ENCODE measurements at places on chromosomes 6 and 20. TPM values are rescaled to one million over a fixed set of nuclear protein-coding genes. Genes with fewer than 3 reads are reported as not detected.

GRCh38 chr6:81950877-81951276, 198.4 kb upstream of the TENT5A start:
- no peak for DNase-seq
- no peaks in the 10 kb centered on the region for H3K27me3 ChIP-seq
- no peaks in the 10 kb centered on the region for H3K36me3 ChIP-seq
- H3K27ac ChIP-seq: no peak overlapping the region
- no peak overlapping the region for H3K4me3 ChIP-seq

DNA sequence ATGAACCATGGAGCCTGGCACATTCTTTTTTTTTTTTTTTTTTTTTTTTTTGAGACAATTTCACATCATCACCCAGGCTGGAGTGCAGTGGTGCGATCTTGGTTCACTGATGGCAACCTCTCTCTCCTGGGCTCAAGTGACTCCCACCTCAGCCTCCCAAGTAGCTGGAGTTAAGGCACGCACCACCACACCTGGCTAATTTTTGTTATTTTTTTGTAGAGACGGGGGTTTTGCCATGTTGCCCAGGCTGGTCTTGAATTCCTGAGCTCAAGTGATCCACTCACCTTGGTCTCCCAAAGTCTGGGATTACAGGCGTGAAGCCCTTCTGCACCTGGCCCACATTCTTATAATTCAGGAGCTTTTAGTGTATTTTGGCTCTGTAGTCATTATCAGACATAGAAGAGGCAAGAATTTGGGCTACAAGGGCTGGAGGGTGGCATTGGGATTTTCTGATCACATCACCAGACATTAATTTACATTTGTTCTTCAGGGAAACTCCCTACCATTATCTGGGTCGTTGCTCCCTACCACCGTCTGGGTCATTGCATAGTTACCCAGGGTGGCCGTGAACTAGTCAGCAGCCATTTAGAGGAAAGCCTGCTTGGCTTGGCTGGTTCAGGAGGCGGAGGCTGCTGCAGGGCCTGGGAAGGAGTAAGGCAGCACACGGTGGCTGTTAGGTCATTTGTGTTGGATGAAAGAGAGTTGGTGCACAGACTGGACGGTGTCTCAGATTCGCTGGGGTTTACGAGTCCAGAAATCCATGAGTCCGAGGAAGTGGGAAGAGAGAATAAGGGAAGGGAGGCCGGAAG, 17.6 kb downstream of the ARID1B start:
- no peak overlapping the region for H3K27ac ChIP-seq
- no peak overlapping the region for H3K4me3 ChIP-seq
- no peaks in the 10 kb centered on the region for H3K27me3 ChIP-seq
- peaks cover 20% of the 10 kb centered on the region for H3K4me1 ChIP-seq
- DNase-seq: no peak

DNA sequence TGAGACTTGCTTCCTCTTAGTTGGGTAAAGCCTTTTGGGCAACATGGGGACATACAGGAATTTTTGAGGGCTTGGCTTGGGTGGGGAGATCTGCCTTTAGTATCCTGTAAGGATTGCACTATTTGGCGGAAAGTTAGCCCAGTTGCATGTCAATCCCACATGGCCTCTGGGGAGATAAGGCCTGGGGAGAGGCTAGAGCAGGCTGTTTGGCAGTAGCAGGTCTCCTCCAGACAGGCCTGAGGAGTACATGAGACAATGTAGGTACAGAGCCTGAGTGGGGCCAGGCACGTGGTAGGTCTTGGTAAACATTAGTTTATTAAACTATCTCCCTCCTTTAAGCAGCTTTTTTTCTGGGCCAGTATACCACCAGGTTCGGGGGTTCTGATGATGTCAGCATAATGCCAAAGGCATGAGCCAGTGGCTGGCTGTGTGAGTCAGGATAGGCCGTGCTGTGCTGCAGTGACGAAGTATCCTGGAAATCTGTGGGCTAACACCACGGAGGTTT, 147.9 kb downstream of the VEGFA start:
- DNase-seq: no peak
- H3K27me3 ChIP-seq: no peaks in the 10 kb centered on the region
- no peaks in the 10 kb centered on the region for H3K36me3 ChIP-seq
- H3K4me1 ChIP-seq: no peaks in the 10 kb centered on the region
- no peak overlapping the region for H3K27ac ChIP-seq

GRCh38 chr6:14573267-14573666, 455.7 kb downstream of the CD83 start:
- H3K36me3 ChIP-seq: no peaks in the 10 kb centered on the region
- H3K4me1 ChIP-seq: no peaks in the 10 kb centered on the region
- H3K27me3 ChIP-seq: no peaks in the 10 kb centered on the region
- H3K4me3 ChIP-seq: no peak overlapping the region

DNA sequence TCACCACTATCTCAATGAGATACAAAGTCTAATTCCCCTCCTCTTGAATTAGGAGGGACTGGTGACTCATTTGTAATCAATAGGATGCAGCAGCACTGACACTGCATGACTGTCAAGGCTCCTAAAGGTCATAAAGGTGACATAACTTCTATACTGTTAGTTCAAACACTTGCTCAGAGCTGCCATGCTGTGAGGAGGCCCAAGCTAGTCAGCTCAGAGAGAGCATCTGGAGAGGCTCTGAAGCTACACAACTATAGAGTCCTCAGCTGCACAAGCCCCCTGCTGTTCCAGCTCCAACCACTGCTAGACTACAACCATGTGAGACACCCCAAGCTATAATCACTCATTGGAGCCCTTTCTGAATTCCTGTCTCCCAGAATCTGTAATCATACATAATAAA, 17.0 kb upstream of the HEY2 start:
- no peak for DNase-seq
- no peaks in the 10 kb centered on the region for H3K4me1 ChIP-seq
- no peak overlapping the region for H3K4me3 ChIP-seq
- no peaks in the 10 kb centered on the region for H3K27me3 ChIP-seq

GRCh38 chr6:5712349-5713215, 294.1 kb downstream of the NRN1 start:
- no peaks in the 10 kb centered on the region for H3K4me1 ChIP-seq
- H3K4me3 ChIP-seq: no peak overlapping the region

DNA sequence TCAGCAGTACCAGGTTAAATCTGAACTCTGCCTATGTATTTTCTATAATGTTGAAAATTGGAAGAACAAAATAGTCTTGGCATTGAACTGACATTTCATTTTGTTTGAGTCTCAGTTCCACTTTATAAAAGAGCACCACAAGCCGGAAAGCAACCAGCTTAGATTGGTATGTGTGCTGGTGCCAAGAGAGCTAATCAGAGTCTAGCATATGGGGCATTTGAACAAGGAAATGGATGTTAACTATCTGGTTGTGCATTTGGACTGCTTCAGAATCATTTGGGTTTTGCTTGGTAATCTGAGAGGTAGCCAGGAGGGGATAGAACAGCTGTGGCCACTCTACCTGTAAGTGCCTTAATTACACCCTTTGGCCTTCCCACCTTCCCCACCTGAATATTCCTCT, 184.8 kb downstream of the GRIK2 start:
- no peaks in the 10 kb centered on the region for H3K27me3 ChIP-seq
- no peaks in the 10 kb centered on the region for H3K4me1 ChIP-seq
- no peak overlapping the region for H3K4me3 ChIP-seq
- H3K36me3 ChIP-seq: no peaks in the 10 kb centered on the region
- H3K27ac ChIP-seq: no peak overlapping the region

GRCh38 chr6:100846276-100846675, 34.9 kb downstream of the ASCC3 start:
- no peaks in the 10 kb centered on the region for H3K36me3 ChIP-seq
- no peak overlapping the region for H3K4me3 ChIP-seq
- no peak overlapping the region for H3K27ac ChIP-seq

- no peak overlapping the region for H3K27ac ChIP-seq
- no peaks in the 10 kb centered on the region for H3K27me3 ChIP-seq
- no peaks in the 10 kb centered on the region for H3K4me1 ChIP-seq
- H3K4me3 ChIP-seq: no peak overlapping the region
Measured at GRCh38 chr6:10733151-10733715, 10.4 kb downstream of the TMEM14C start.

DNA sequence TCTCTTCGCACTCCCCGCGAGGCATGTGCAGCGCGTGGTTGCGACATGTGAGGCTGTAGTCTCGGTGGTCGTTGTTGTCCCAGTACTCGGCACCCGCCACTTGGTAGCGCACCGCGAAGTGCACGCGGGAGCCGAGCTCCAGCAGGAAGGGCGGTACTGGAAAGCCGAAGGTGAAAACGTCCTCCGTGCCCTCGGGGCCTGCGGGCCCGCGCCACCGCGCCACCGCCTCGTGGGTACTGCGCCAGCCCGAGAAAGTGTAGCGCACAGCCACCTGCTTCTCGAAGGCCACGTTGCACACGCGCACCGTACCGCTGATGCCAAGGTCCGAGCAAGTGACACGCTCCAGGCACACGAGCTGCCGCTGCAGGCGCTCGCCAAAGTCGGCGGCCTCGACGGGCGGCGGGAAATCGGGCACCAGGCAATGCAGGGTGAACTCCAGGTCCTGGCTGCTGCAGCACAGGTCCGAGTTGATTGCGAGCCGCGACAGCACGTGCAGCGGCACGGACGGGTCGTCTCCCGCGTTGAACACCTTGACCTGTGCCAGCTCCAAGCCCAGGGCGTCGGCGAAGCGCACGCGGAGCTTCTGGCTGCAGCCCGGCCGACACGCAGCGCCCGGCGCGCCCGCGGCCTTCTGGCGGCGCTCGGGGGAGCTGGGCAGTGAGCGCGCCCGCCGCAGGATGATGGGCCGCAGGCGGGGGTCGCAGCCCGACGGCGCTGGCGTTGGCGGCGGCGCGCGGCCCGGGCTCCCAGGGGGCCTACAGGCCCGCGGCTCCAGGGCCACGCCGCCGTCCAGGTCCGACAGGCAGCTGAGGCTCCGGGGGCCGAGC, 840 bp downstream of the PPP1R3D start:
- no peaks in the 10 kb centered on the region for H3K27me3 ChIP-seq
- H3K36me3 ChIP-seq: no peaks in the 10 kb centered on the region
- peak overlapping the region; percentile 98 for H3K27ac ChIP-seq
- H3K4me1 ChIP-seq: peaks cover 8% of the 10 kb centered on the region
- peak overlapping the region; percentile 59 for H3K4me3 ChIP-seq
- DNase-seq: no peak

- no peak overlapping the region for H3K4me3 ChIP-seq
- peaks cover 7% of the 10 kb centered on the region for H3K27me3 ChIP-seq
- no peaks in the 10 kb centered on the region for H3K4me1 ChIP-seq
- H3K27ac ChIP-seq: no peak overlapping the region
Measured at GRCh38 chr20:5470943-5471342, 154.2 kb upstream of the PROKR2 start.

- H3K27me3 ChIP-seq: no peaks in the 10 kb centered on the region
- H3K27ac ChIP-seq: no peak overlapping the region
- DNase-seq: no peak
- no peaks in the 10 kb centered on the region for H3K36me3 ChIP-seq
Measured at GRCh38 chr6:19578481-19578880, 258.7 kb upstream of the ID4 start.

- H3K27me3 ChIP-seq: no peaks in the 10 kb centered on the region
- no peaks in the 10 kb centered on the region for H3K4me1 ChIP-seq
- H3K27ac ChIP-seq: no peak overlapping the region
- no peaks in the 10 kb centered on the region for H3K36me3 ChIP-seq
- no peak for DNase-seq
Measured at GRCh38 chr6:14771016-14771415, 474.9 kb upstream of the JARID2 start.

GRCh38 chr6:13669476-13669875, 42.2 kb downstream of the RANBP9 start:
- no peaks in the 10 kb centered on the region for H3K36me3 ChIP-seq
- no peaks in the 10 kb centered on the region for H3K27me3 ChIP-seq

GRCh38 chr6:134299236-134299635, 18.7 kb downstream of the SGK1 start:
- no peaks in the 10 kb centered on the region for H3K27me3 ChIP-seq
- no peaks in the 10 kb centered on the region for H3K4me1 ChIP-seq
- no peak overlapping the region for H3K27ac ChIP-seq

DNA sequence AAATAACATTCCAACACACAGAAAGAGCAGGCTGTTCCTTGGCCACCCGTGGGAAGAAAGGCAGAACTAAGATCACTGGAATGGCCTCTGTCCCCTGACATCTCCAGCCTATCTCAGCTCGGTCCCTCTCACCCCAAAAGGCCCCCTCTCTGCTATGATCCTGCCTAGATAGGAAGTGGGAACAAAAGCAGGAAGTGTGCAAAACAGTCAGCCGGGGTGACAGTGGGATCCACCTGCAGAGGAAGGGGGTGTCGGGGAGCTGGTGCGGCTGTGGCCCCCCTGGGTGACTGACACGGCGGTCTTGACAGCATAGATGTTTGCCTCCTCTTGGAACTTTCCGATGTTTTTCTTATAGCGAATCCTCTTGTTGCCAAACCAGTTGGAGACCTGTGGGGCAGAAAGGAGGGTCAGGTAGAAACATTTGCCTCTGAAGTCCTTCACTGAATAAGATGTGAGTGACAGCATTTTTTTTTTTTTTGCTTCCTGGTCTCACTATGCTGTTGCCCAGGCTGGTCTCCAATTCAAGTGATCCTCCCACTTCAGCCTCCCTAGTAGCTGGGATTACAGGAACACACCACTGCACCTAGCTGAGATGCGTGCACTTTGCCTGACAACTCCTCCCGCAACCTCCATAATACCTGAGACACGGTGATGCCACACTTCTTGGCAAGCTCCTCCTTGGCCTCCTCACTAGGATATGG, 2.8 kb downstream of the PBX2 start:
- H3K4me3 ChIP-seq: no peak overlapping the region
- DNase-seq: no peak
- peak overlapping the region; percentile 97 for H3K27ac ChIP-seq
- H3K4me1 ChIP-seq: no peaks in the 10 kb centered on the region
- no peaks in the 10 kb centered on the region for H3K36me3 ChIP-seq

DNA sequence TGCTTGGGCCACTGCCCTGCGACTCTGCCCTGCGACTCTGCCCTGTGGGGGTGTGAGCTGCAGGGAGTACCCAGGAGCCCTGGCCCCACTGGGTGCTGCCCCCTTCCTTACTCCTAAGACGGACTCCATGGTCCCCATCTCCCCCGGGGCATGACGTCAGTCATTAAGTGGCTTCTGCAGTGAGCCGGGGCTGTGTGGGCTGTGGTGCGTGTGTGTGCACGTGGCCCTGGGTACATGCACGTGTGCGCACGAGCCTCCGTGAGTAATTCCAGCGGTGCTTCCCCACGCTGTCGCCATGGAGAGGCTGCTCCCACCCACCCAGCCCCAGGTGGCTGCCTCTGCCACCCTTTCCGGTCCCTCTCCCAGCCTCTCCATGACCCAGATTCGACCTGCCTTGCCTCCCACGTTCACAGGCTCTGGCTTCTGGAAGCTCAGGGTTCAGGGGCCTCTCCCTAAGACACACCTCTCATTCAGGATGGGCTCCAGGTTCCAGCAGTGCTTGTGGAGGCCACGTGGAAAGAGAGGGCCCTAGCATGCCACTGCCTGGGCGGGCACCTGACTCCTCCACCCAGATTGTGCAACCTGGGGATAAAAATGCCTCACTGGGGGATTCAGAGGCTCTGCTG, 88.3 kb downstream of the DLGAP4 start:
- H3K4me1 ChIP-seq: no peaks in the 10 kb centered on the region
- no peaks in the 10 kb centered on the region for H3K36me3 ChIP-seq
- no peak overlapping the region for H3K4me3 ChIP-seq
- H3K27ac ChIP-seq: no peak overlapping the region
- DNase-seq: no peak

GRCh38 chr6:166722785-166723184, 95.7 kb upstream of the RPS6KA2 start:
- DNase-seq: no peak
- H3K4me3 ChIP-seq: no peak overlapping the region
- H3K36me3 ChIP-seq: no peaks in the 10 kb centered on the region
- H3K27me3 ChIP-seq: no peaks in the 10 kb centered on the region
- H3K27ac ChIP-seq: no peak overlapping the region
- no peaks in the 10 kb centered on the region for H3K4me1 ChIP-seq

SLC22A16 gene
- 2.9 TPM for total RNA-seq

RBBP8NL gene
- 2.0 TPM for total RNA-seq

DCDC2 gene
- not detected for total RNA-seq

MAP3K5 gene
- 33.2 TPM for total RNA-seq

GNRH2 gene
- total RNA-seq: not detected

GPR6 gene
- not detected for total RNA-seq
